ENCODE measurements at places on chromosomes 6 and 20.

- DNase-seq: no peak
Observed at GRCh38 chr6:6798448-6798860, 209.9 kb downstream of the LY86 start.

DNA sequence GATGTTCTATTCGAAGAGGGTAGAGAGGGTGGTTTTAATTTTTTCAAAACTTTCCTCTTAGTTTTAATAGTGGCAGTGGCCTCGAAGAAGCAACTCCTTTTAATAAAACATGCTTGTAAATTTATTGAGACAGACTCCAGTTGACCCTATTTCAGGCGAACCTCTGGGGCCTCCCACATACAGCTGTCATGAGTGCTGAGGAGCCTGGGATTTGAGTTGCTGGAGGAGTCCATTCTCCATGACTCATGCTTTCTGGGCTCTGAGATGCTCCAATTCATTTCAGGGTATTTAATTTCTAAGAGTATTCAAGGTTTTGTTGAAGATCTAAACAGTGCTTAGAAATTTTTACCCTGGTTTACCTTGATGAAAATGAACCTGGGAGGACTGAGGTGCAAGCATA lies 580.4 kb downstream of the CBLN4 start:
- no peak for DNase-seq

GRCh38 chr6:108380876-108381275 lies 86.0 kb downstream of the AFG1L start:
- DNase-seq: no peak

DNA sequence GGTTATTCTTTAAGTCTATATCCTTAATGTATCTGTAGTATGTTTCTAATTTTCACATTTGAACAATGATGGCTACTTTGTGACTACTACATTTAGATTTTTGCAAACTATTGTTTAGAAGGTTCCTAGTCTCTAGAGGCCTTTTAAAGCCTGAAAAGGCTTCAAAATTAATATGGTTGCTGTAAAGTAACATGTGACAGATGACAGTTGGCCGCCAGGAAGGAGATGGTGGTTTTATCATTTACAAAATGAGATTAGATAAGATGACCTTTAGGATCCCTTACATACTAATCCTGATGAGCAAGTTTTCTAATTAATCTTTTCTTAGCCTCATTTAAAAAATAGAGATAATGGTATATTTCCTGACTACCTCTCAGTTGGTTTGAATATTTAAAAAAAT lies 18.8 kb downstream of the SCAF8 start:
- no peak for DNase-seq

GRCh38 chr20:57111028-57111373 lies 155.4 kb downstream of the BMP7 start:
- DNase-seq: no peak

- DNase-seq: no peak
Observed at GRCh38 chr6:160137130-160137988, 15.7 kb downstream of the SLC22A1 start.

GRCh38 chr6:137840252-137840651 lies 26.8 kb upstream of the TNFAIP3 start:
- DNase-seq: no peak

- DNase-seq: no peak
Observed at GRCh38 chr6:47977314-47977713, 133.7 kb downstream of the PTCHD4 start.

DNA sequence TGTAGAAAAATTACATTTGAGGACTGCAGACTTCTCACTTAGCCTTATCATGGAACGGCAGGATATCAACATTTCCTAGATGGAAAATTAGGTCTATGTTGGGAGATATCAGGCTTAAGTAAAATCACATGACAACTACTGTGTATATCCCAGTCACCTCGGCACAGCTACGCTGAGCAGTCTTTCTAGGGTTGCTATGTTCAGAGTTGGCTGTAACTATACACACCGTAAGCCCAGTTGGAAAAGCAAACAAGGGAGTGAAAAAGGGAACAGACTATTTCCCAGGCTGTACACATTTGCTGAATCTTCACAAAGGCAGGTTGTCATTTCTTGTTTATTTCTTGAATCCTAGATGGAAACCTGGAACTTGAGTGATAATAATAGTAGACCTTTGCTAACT lies 80.7 kb upstream of the PTPRK start:
- DNase-seq: no peak

- no peak for DNase-seq
Observed at GRCh38 chr6:131762984-131763383, 44.8 kb upstream of the ENPP1 start.

DNA sequence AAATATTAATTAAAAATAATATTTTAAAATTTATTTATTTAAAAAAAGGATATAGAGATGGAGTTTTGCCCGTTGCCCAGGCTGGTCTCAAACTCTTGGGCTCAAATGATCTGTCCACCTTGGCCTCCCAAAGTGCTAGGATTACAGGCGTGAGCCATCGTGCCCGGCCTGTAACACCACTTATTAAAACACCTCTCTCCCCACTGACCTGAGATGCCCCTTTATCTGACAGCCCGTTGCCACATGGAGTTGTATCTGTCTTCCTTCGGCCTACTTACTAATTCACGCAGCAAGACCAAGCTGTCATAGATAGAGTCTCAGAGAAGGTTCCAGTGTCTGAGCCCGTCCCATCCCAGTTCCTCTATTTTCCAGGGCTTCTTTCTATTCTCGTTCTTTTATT lies 30.7 kb downstream of the KIF25 start:
- DNase-seq: no peak

DNA sequence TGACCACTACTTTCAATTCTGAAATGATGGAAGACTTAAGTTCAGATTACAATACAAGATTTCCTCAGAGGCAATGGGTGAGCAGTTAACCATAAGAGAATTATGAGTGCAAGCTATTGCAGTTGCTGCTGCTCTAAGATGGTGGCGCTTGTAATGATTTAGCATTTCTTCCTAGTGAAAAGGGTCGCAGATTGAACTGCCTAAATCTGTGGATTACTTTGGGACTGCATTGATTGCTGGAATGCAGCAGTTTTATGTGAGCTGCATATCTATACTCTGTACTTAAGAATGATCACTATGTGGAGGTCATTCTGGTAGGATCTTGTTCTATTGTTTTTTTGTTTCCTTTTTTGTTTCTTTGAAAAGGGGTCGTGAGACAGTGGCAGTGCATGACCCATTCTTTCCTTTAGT lies 5.3 kb downstream of the SCAF8 start:
- no peak for DNase-seq

DNA sequence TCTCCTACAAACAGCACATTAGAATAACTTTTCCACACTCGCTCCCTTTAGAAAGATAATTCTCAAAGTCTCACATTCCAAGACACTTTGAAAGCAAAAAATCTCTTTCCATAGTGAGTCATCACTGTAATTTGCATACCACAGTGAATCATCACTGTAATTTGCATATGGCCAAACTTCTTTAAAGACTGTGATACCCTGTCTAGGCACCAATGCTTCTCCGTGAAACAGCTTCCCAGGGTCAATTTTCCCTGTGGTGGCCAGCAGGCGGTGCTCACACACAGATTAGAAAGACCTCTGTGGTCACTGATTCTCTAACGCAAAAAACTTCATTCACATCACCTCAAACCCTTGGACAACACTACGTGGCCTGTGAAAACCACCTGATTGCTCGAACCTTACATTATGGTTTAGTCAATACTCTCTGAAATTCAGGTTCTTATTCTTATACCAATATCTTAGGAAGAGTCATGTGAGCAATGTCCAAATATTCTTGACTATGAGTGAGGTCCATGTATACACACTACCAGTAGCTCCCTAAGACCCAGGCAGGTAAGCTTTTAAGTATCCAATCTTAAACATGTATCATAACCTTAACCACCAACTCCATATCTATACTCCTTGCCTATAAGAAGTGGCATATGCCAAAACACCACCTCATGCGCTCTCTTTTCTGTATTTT lies 78.5 kb upstream of the PHACTR1 start:
- peak; percentile 24 for DNase-seq

DNA sequence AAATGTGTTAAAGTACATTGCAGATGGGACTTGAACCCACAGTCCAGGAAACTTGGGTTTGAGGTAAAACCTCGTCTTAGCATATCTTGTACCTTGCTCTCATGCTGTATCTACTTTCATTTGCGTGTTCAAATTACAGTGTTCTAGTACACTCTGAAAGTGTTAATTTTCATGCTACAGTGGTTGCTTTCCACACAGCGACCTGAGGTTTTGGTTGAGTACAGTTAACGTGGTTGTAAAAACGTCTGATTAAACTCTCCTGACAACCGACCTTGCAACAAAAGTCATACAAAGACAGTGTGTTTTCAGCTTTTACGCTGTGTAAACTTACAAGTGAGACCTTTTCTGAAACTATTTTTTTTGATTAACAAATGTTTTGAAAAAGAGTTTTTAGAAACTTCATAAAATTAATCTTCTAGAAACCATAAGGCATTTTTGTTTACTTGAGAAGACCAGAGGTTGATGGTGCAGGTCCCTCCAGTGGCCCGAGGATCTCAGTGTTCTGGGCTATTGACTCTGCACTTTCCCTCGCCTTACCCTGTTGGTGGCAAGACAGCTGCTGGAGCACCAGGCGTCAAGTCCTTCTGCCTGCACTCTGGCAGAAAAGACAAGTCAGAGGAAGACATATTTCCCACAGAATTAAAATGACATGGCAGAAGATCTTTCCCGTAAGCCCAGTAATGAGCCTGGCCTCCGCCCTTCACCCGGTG lies 334.0 kb downstream of the THBS2 start:
- no peak for DNase-seq

GRCh38 chr6:23176883-23177282 lies 607.5 kb downstream of the HDGFL1 start:
- no peak for DNase-seq

- no peak for DNase-seq
Observed at GRCh38 chr6:170281331-170282292, 9.3 kb downstream of the DLL1 start.

DNA sequence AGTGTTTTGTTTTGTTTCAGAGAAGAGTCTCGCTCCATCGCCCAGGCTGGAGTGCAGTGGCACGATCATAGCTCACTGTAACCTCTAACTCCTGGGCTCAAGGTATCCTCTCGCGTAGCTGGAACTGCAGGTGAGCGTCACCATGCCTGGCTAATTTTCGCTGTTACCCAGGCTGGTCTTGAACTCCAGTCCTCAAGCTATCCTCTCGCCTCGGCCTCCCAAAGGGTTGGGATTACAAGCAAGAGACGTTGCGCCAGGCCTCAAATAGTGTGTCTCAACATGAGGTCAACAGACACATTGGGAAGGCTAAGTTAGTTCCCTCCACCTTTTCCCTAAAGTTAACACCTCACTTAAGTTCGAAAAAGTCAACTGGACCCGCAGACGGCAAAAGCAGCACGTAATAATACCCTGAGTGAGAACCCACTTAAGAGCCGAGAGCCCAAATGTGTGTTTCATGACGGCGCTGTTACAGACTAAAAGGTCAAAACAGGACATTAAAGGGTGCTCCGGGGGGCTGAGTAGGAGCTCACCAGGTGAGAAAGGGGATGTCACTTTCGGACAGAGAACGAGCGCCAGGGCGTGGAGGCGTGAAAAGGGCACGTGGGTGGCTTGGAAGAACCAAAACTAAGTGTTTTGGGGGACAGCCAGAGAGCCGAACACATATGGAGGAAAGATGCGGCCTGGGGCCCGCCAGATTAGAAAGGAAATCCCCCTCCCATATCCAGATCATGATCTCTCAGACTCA lies 499 bp downstream of the TTI1 start:
- DNase-seq: no peak

- no peak for DNase-seq
Observed at GRCh38 chr20:19419396-19419795, 207.0 kb downstream of the SLC24A3 start.

DNA sequence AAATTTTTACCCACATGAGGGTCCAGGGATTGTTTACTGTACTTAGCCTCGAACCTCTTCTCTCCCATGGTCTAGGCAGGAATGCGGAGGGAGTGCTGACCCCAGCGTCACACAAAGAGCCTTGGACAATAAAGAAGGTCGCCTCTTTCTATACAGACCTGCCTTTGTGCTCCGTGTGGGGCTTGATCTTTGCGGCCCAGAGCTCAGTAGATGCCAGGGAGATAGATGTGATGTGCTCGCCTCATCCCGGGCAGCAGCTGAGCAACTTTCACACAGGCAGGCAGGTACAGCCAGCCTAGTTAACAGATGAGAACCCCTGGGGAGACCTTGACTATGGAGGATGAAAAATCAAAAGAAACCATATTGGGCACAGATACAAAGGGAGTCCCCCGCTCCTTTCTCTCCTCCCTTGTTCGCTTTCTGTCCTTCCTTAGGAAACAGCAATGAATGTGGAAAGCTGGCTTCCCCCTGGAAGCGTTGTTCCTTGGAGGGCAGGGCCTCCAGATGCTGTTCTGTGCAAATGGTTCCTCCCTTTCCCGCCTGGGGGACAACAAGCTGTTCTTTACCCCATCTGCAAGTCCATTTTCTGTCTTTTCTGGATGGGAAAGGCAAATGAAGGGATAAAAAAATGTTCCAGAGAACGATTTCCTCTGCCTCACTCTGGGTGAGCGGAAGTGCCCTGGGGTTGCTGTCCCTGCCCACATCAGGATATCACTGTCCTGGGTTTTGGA lies 128.3 kb downstream of the OLIG3 start:
- no peak for DNase-seq

DNA sequence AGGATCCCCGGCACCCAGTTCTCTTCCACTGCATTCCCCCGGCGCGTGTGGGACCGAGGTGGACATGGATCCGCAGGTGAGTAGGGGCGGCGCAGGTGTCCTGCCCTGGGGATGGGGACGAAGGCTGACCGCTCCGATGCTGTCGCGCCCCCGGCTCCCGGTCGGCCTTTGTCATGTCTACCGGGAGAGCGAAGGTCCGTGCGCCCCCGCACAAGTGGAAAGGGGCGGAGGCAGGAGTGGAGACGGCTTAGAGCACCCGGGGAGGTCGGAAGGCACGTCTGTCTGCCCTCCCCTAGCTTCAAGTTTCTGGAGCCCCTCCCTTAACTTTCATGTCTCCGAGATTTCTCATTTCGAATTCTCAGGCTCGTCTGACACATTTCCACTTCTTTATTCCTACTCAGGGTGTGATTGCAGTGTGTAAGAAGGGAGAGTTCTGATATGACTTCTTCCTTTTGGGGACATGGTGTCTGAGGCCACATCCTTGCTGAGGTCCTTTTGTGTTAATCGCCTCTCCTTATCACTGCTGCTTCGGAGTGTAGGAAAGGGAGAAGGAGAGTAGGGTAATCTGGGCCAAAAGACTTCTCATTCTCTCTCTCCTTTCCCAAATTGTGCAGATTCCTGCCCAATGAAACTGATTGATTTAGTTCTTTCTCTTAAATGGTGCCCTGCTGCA lies 435 bp downstream of the KIFC1 start:
- DNase-seq: no peak

DNA sequence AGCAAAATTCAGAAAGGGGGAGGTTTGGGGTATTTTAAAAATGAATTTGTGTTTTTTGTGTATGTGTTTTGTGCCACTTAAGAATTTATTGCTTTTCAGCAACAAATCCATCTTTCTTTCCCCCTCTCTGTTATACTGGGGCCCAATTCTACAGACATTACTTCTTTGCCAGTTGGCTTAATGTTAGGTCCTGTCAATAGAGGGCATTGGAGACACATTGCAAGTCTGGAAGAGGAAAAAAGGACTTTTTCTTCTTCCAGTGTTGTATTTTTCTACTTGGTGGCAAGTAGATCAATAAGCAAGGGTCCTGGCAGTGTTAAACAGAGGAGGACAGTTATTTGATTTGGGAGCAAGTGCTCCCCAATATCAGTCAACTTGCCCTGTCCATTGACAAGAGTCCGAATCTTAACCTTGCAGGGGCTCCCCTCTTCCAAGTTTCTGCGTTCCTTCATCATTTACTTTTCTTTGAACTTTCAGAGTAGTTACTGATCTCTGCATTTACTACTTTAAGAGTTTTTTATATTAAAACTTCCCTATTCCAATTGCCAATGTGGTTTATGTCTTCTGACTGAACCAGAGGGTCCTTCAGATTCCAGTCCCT lies 23.4 kb downstream of the SCML4 start:
- no peak for DNase-seq

Data from activated T-cell treated with anti-CD3 and anti-CD28 coated beads for 24 hours (primary cell).